ENCODE measurements at places on chromosomes 4 and X.

DNA sequence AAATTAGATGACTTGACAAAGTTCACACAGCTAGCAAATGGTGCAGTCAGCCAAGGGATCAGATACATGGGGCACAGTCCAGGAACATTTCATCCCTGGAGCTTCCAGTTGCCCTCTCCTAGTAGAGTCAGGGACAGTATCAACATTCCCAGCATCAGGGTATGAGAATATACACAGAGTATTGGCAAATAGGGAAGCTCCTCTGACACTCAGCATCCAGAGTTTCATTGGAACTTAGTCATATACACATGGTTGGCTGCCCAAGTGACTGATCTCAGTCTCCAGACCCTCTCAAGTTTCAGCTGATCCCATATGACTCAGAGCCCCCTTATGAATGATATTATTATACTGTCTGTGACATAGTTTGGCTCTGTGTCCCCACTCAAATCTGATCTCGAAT is 13.7 kb upstream of the KCTD8 start:
- no peak for DNase-seq

GRCh38 chrX:96683997-96684338 is 674 bp upstream of the DIAPH2 start:
- DNase-seq = peak; percentile 49

DNA sequence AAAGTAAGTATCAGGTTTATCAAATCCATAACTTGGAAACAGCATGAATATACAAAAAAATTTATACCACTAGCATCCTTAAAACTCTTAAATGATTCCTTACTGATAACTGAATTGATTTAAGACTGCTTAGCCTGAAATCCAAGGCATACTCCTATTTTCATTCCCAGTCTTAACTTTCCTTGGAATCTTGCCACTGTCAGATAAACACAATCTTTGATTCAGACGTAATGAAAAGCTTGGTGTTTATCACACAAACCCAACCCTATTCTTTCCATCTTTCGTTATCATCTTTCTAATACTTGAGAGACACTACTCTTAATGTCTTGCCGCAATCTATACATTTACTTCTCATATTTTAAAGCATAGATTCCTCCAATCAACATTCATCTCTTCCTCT is 19.1 kb downstream of the C4orf17 start:
- no peak for DNase-seq

DNA sequence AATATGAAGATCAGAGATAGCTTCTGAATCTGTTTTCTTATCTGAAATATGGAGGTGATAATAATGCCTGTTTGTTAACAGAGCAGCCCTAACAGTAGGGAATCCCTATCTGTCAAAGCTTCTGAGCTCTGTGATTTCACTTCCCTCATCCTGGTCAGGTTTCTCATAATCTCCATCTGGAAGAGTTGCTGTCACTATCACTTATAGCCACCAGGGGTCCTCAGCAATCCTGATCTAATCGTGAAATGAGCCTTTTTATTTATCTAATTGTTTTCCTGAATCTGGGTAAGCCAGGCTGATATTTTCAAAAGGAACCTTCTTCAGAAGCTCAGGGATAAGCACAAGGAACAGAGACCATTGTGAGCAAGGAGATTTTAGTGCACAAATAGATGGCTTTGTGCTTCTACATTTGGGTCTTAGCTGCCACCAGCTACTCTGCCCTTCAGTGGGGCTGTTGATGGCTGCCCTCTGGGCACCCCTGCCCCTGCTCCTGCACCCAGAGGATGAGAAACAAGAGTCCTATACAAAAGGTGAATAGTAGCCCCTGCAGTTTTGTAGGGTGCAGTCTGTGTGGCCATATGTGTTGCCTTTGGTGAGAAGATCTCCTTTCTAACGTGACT is 196.4 kb upstream of the RADX start:
- DNase-seq = peak; percentile 57

DNA sequence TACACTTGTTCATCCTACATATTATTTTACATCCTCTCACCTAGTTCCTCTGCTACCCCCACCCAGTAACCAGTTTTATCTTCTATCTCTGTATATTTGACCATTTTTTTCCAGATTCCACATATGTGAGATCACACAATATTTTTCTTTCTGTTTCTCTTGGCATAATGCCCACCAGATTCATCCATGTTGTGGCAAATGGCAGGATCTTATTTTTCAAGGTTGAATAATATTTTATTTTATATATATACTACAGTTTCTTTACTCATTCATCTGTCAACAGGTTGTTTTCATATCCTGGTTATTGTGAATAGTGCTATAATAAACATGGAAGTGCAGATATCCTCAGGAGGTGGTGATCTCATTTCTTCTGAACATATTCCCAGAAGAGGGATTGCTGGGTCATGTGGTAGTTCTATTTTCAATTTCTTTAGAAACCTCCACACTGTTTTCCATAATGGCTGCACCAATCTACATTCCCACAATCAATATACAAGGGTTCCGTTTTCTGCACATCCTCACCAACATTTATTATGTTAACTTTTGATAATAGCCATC is 48.2 kb downstream of the THAP9 start:
- peak; percentile 11 for DNase-seq

- no peak for DNase-seq
Observed at GRCh38 chr4:143437937-143438336, 75.6 kb upstream of the SMARCA5 start.

GRCh38 chrX:119763836-119764387 is 5.5 kb downstream of the SOWAHD start:
- no peak for DNase-seq

DNA sequence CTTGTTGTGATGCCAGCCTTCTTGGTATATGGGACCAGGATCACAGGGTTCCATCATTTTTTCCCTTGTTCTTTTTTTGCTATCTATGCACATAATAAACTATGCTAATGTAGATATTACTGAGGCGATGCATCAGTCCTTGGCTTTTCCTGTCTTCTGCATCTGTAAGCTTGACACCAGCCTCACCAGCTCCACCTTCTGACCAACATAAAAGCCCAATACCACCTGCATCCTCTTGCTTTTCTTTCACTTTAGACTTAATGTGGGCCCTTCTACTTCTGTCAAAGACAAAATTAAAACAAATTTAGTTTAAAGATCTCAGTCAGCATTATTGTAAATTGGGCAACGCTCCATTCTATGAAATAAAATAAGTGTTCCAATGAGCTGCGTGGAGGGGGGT is 1718.8 kb upstream of the PCDH10 start:
- DNase-seq = no peak

- DNase-seq = no peak
Observed at GRCh38 chr4:127134490-127134889, 498.3 kb upstream of the INTU start.

DNA sequence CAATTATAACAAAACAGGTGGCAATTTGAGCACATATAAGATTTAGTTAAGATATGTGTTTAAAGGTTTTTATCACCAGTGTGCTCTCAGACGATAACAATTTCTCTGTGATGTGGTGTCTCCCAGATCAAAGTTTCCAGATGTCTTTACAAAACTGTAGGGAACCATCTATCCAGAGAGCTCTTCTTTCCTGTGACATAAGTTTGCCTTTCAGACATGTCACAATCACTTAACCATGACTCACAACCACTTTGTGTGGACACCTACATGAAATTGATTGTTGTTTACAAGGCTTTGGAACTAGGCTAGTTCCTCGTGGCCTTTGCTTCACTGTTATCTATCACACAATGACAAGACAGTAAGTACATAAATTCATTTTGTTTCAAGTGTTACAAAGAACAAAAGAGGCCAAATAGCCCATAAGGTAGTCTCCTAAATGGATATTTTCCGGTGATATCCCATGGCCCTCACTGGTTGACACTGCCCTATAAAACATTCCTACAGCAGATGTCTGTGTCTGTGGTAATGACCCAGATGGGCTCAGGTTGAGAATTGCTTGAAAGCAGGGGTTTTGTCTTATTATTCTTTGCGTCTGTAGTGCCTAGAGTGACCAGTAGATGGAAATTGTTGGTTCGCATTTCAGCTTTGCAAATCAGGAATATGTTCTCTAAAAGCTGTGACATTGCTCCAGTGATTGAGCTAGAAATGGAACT is 297.8 kb upstream of the FAM241A start:
- peak; percentile 13 for DNase-seq

DNA sequence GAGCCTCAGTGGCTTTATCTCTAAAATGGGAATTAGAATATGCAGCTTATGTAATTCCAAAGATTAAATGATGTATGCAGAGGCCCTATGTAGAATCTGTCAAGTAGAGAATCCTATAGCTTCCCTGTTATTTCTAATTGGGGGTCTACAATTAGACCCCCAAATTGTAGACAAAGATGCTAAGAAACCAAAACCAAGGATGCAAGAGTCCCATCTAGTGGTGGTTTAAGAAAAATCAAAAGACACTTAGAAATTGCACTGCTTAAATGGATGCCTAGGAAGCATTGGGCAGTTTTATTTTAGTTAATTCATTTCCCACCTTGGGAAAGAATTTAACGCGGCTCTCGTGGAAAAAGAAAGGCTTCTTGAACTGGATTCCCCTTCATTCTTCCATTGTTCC is 115.2 kb downstream of the GABRA2 start:
- no peak for DNase-seq

- DNase-seq = peak; percentile 41
Observed at GRCh38 chrX:72621625-72622485, 49.2 kb upstream of the HDAC8 start.

- DNase-seq = peak; percentile 72
Observed at GRCh38 chr4:125268068-125268755, 46.5 kb upstream of the FAT4 start.

DNA sequence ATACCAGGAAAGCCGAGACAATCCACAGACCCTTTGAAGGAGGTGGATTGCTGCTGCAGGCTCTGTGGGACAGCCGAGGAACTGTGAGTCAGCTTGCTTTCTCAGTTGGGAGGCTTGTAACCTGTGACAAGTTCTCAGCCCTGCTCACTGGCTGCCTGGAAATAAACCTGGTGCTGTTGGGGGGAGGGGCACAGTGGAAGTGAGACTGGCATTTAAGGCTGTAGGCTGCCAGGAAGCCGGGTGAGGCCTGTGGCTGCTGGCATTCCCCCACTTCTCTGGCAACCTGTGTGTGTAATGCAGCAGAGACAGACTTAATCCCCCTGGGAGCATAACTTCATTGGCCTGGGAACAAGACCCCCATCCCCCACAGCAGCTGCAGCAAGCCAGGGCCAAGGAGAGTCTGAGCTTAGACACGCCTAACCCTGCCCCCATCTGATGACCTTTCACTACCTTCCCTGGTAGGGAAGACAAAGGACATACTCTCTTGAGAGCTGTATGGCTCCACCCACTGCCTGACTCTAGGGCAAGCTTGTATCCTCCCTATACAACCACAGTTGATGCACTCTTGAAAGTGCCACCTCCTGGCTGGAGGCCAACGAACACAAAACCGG is 64.1 kb downstream of the ALPK1 start:
- no peak for DNase-seq

All from adipocyte (in vitro differentiated cells).